ENCODE measurements at places on chromosomes 11 and 22.
A peak's percentile ranks its signal among the peaks of the same experiment; 100 is the strongest.

GRCh38 chr22:21033895-21034294 lies 1.5 kb upstream of the SLC7A4 start:
- DNase-seq, result no peak

DNA sequence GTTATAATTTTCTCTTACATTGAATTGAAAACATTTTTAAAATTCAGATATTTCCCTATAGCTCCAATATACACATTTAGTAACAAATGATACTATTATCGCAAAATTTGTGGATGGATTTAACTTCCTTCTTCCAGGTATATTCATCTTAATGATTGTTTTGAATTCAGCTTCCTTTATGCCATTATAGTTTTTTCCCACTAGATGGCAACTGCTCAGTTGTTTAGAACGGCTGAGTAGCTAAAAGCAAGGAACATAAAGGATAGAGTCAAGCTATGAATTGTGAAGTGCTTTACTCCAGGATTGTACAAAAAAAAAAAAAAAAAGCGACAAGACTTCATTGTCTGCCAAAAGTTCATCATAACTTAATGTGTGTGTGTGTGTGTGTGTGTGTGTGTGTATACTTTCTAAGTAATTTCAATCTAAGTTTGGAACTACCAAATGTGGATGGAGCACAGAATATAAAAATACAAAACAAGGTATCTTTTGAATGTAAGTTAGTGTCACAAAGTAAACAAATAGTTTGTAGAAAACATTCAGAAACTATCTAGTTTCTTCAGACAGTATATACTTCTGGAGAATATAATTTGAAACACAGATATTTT lies 846.4 kb downstream of the DLG2 start:
- DNase-seq, result peak; percentile 39

GRCh38 chr22:20246368-20247009 lies 21.6 kb downstream of the RTN4R start:
- no peak for DNase-seq

- DNase-seq, result no peak
These were observed 35.5 kb upstream of the GAB4 start for GRCh38 chr22:17043521-17043920.

DNA sequence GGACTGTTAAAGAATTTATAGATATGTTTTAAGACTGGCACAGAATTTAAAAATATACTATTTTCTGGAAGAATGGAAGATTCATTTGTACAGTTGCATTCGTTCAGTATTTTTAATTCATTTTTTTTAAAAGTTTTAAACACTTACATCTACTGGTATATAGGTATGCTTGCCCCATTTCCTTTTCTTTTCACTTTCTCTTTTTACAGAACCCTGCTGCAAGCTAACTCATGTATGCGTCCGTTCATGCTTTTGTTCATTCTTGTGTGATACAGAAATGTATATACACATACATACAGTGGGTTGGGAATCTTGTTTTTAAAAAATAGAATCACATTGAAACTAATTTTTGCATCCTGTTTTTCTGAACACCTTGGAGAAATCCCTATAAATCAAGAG lies 31.0 kb downstream of the PACS1 start:
- DNase-seq, result no peak

Data from kidney tubule cell (primary cell).